ENCODE measurements at places on chromosomes 11 and 22.
A peak's percentile ranks its signal among the peaks of the same experiment; 100 is the strongest.

DNA sequence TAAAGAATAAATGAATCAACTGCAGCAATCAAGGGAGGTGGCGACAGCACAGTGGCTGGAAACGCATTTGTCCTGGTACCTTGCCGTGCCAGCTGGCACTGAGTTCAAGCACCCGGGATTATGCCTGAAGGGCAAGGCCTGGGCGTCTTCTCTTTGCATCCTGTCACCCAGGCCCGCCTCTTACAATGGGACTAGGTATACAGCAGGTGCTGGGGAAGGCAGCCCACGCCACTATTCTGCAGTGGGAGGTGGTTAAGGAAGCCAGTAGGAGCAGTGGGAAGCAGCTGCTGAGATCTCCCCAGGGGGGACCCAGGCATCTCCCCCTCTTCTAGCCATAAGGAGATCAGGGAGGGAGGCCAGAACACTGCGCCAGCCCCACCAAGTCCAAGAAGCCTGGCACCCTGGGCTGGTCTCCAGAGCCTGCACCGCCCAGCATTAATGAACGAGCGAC lies 15.3 kb upstream of the BAIAP2L2 start:
- peaks cover 5% of the 10 kb centered on the region for H3K4me1 ChIP-seq
- H3K27ac ChIP-seq, result no peak overlapping the region
- no peaks in the 10 kb centered on the region for H3K36me3 ChIP-seq
- DNase-seq, result no peak

DNA sequence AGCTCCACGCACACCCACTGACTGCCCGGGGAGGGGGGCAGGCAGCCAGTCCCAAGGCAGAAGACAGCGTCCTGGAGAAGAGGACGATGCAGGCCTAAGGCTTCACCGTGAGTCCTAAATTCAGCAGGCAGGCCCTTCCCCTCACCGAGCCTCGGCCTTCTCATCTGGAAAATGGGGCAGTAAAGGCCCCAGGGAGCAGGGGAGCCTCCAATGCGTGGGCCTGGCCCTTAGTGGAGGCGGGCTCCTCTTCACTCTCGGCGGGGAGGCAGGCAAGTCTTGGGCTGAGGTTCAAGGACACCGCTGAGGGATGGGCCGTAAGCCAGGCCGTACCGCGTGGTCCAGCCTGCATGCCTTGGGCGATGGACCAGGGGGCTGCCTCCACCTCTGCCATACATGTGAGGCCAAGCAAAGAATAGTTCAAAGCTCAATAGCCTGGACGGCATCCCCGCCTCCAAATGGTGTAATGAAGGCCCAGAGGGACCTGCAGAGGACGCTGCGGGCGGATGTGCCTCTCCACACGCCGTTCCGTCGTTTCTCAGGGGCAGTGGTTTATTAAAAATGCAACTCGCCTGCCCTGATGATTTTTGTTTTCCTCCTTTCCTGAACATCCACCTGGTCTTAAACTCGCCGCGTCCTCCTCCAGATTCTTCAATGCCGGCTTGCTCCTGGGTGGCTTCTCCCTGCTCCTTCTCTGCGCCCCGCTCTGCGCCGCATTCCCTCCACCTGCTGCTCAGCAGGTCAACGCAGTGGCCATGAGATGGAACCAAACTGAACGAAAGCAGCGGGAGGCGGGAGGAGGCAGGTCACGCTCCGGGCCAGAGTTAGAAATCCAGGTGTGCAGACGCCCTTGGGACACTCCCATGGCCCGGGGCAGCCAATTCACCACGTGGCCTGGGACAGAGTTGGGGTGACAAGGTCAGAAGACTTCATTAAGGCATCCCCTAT lies 627.8 kb downstream of the TBC1D22A start:
- H3K27ac ChIP-seq, result no peak overlapping the region
- DNase-seq, result no peak
- no peaks in the 10 kb centered on the region for H3K27me3 ChIP-seq
- H3K4me3 ChIP-seq, result no peak overlapping the region
- no peaks in the 10 kb centered on the region for H3K36me3 ChIP-seq

DNA sequence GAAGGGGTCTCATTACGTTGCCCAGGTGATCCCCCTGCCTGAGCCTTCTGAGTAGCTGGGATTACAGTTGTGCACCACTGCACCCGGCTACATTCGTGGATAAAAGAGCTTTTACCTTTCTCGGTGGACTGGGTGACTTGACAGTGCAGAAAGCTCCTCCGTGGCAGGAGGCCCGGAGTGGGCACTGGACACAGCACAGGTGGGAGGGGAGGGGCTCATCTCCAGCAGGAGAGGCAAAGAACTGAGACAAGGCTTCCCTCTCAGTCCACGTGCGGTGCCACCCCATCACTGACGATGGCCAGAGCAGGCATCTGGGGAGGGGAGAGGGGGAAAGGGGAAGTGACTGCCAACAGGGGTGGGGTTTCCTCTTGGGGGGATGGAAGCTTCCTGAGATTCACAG lies 118.4 kb downstream of the SHANK2 start:
- H3K27me3 ChIP-seq, result no peaks in the 10 kb centered on the region
- no peak for DNase-seq
- no peak overlapping the region for H3K27ac ChIP-seq
- no peaks in the 10 kb centered on the region for H3K4me1 ChIP-seq

DNA sequence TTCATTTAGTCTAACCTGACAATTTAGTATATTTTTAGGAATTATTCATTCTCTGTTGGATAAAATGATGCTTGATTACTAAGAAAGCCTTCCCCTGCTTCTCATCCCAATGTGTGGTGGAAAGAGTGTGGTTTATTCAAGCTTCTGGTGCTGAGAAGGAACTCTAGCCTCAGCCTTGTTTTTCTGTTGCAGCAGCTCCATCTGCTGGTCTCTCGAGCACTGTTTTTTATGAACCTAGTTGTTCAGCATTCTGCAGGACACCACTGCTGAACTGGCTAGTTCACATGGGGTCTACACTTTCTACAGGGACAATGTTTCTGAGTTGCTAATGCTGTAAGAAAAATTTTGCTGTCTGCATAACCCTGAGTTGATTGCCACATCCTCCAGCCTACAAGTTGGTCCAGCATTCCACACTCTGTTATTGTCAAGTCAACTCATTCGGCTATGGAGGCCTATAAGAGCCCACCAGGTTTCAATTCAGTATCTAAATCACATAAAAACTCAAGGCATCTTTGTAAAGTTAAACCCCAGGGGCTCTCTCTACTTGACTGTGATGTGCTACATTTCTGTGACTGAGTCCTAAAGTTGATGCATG lies 14.3 kb downstream of the OR2AG2 start:
- peaks cover 12% of the 10 kb centered on the region for H3K27me3 ChIP-seq
- no peaks in the 10 kb centered on the region for H3K36me3 ChIP-seq
- no peak overlapping the region for H3K4me3 ChIP-seq

DNA sequence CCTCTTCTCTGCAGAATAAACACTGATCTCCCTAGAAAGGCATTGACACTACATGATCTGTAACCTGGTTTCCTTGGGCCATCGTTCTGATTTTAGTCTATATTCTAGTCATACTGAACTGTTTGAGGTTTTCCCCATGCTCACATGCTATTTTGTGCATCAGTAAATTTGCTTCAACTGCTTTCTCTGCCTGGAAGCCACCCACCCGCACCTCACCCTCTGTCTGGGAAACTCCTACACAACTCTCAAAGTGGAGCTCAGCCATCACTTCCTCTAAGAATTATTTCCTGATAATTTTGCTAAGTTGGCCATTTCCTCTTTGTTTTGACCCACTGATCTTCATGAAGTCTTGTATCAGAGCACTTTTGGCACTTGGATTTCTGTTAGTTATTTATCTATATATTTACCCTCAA lies 36.1 kb downstream of the MMP20 start:
- peak; percentile 60 for DNase-seq
- H3K4me3 ChIP-seq, result no peak overlapping the region
- H3K27me3 ChIP-seq, result no peaks in the 10 kb centered on the region
- H3K27ac ChIP-seq, result no peak overlapping the region
- peaks cover 10% of the 10 kb centered on the region for H3K4me1 ChIP-seq

DNA sequence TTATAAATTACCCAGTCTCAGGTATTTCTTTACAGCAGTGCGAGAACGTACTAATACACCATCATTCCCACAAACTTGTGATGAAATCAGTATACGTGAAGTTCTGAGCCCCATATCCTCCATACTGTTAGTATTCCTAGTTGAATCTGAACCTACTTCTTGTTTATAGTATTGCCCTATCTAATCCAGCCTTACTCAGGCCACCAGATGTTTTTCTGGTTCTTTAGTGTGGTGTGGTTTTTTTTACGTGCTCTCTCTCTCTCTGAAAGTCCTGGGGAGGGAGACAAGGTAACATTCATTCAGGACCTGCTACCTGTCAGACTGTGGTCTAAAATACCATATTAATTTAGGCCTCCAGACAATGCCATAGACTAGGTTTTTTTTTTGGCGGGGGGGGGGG lies 47.6 kb upstream of the TEAD1 start:
- H3K4me3 ChIP-seq, result no peak overlapping the region
- H3K36me3 ChIP-seq, result no peaks in the 10 kb centered on the region
- no peak overlapping the region for H3K27ac ChIP-seq
- DNase-seq, result no peak
- H3K27me3 ChIP-seq, result peaks cover 4% of the 10 kb centered on the region

DNA sequence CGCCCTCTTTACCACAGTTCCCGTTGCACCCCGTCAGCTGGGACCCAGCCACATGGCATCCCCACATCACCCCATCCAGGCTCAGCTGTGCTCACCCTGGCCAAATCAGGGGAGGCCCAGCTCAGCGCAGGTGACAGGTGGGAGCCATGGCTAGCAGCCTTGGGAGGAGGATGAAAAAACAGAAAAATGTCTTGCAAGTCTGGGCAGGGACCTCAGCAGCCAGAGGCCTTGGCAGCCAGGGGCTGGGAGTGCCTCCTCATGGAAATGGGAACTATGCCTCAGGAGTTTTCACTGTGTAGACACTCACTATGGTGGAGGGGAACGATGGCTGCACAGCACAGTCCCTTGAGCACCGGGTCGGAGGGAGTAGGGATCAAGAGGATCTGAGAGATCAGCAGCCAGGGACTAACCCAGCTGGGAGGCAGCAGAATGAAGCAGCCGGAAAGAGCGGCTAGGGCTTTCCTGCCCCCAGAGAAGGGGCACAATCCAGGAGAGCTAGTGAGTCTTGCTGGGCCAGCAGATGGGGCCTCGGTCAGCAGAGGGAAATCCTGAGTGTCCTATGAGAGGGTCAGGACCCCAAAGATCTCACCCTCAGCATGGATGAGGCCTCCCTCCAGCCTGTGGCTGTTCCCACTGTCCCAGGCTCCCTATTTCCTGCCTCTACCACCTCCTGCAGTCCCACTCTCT lies 6.2 kb upstream of the FTH1 start:
- no peaks in the 10 kb centered on the region for H3K36me3 ChIP-seq
- no peak for DNase-seq
- no peak overlapping the region for H3K4me3 ChIP-seq
- H3K4me1 ChIP-seq, result peaks cover 34% of the 10 kb centered on the region

DNA sequence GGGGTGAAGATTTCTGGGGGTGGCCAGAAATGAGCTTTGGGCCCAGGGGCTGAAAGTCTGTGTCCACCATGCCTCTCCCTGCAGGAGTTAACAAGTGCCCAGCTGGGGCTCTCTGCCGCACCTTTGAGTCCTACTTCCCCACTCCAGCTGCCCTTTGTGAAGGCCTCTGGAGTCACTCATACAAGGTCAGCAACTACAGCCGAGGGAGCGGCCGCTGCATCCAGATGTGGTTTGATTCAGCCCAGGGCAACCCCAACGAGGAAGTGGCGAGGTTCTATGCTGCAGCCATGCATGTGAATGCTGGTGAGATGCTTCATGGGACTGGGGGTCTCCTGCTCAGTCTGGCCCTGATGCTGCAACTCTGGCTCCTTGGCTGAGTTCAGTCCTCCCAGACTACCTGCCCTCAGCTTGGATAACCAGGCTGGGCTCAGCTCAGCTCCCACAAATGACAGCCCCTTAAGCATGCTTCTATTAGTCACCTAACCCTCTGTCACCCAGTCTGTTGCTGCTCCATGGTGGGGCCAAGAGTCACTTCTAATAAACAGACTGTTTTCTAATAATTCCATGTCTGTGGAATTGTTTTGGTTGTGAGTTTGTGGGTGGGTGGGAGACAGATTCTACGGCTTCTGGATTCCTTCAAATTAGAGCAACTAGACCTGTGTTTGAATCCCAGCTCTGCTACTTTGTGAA lies 3.0 kb upstream of the INPPL1 start:
- peaks cover 29% of the 10 kb centered on the region for H3K4me1 ChIP-seq
- H3K27me3 ChIP-seq, result peaks cover 14% of the 10 kb centered on the region
- no peak overlapping the region for H3K27ac ChIP-seq
- no peak overlapping the region for H3K4me3 ChIP-seq

- H3K36me3 ChIP-seq, result no peaks in the 10 kb centered on the region
- no peak for DNase-seq
These were observed 61.8 kb upstream of the WNT7B start for GRCh38 chr22:46038516-46039430.

GRCh38 chr11:126716456-126717083 lies 284.0 kb downstream of the KIRREL3 start:
- peak; percentile 6 for DNase-seq
- peaks cover 6% of the 10 kb centered on the region for H3K27me3 ChIP-seq
- H3K4me3 ChIP-seq, result no peak overlapping the region
- H3K27ac ChIP-seq, result no peak overlapping the region
- no peaks in the 10 kb centered on the region for H3K36me3 ChIP-seq
- H3K4me1 ChIP-seq, result no peaks in the 10 kb centered on the region

DNA sequence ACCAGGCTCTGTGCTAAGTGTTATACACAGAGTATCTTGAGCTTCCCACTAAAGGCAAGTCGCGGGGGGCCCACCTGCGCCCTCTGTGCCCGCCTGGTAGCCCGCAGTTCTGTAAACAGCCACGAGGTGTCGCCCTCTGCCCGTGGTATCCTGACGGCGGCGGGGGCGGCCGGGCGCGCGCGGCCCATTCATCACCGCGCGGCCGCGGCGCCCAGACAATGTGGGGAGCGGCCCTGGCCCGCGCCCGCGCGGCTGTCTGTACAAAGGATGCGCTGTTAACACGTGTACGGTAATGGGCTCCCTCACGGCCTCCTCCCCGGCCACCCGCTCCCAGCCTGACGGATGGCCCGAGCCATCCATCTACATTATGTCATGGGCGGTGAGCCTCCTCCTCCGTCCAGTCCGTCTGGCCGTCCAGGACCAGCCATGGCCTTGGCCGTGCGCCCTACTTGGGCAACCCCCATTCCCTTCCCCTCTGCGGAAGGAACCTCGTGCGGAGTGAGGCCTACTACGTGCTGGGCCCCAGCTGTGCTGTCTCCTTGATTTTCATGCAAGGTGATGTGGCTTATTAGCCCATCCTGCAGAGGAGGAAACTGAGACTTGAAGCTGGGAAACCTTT lies 99.4 kb downstream of the MIAT start:
- H3K4me3 ChIP-seq, result no peak overlapping the region
- H3K27me3 ChIP-seq, result no peaks in the 10 kb centered on the region
- no peaks in the 10 kb centered on the region for H3K36me3 ChIP-seq
- DNase-seq, result peak; percentile 54
- H3K4me1 ChIP-seq, result peaks cover 2% of the 10 kb centered on the region

DNA sequence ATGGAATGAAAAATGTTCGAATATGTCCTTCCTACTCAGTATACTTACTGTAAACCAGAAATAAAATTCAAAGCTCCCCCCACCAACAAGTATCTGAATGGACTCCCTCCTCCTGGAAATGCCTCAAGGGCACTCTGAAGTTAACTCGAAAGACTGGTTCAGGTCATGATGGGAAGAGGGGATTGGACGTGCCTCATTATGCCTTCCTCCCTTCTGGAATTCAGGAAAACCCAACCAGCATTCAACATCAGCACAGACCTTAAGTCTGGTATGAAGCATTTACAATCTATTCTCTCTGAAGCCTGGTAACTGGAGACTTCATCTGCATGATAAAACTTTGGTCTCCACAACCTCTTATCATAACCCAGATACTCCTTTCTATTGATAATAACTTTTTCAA lies 428.3 kb upstream of the RAG2 start:
- no peaks in the 10 kb centered on the region for H3K4me1 ChIP-seq
- no peaks in the 10 kb centered on the region for H3K27me3 ChIP-seq
- no peak for DNase-seq
- no peak overlapping the region for H3K27ac ChIP-seq

Data from T-helper 2 cell treated with Interferon-gamma antibody and Interleukin-4, amounts not matched to agents 5 μg/mL and 100 μg/mL, for 36 hours (primary cell).